Posterior vena cava (tissue), 2 donors: ENCODE measurements at places on chromosomes 13 and 19. TPM values are rescaled to one million over a fixed set of nuclear protein-coding genes. Genes with fewer than 3 reads are reported as not detected.

ZNF729 gene
- total RNA-seq, result not detected

- peak; percentile 92 for DNase-seq
Measured at GRCh38 chr13:110546926-110547325, 14.6 kb downstream of the RAB20 start.

DNA sequence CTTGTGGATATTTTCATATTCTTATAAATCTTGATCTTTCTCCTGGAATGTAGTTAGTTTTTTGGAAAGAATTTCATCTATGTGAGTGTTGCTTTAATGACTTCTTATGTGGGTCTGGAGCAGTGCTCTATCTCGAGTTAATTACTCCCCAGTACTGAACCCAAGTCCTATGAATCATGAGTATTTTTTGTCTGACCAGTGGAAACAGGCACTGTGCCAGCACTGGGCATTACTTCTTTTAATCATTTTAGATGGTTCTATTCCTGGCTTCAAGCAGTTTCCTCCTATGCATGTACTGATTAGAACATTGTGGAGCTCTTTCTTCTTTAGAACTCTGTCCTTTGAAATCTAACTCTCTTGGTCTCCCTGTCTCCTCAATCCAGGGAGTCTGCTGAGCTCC lies 466.3 kb downstream of the PCDH17 start:
- no peak for DNase-seq

DNA sequence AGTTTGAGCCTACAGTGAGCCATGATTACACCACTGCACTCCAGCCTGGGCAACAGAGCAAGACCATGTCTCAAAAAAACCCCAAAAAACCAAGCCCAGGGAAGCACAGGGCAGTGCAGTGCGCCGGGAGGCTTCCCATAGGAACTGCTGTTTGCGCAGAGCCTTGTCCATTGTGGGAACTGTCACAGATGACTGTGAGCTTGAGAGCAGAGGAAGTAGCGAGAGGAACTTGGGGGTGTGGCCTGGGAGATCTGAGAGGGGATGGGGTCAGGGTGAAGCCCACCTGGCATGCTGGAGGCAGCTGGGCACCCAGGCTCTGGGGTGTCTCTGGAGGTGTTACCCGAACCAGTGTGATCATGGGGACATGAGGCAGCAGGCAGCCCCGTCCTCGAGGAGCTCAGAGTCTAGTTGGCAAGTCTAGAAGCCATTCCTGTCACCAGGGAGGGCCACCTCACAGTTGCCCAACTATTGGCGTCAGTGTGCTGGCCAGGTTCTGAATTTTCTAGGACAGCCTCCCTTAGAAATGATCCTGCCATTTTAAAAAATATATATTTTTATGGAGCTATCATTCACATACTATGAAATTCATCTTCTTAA lies 10.4 kb downstream of the KDM4B start:
- no peak for DNase-seq

APC2 gene
- total RNA-seq, result 0.05 TPM

DNA sequence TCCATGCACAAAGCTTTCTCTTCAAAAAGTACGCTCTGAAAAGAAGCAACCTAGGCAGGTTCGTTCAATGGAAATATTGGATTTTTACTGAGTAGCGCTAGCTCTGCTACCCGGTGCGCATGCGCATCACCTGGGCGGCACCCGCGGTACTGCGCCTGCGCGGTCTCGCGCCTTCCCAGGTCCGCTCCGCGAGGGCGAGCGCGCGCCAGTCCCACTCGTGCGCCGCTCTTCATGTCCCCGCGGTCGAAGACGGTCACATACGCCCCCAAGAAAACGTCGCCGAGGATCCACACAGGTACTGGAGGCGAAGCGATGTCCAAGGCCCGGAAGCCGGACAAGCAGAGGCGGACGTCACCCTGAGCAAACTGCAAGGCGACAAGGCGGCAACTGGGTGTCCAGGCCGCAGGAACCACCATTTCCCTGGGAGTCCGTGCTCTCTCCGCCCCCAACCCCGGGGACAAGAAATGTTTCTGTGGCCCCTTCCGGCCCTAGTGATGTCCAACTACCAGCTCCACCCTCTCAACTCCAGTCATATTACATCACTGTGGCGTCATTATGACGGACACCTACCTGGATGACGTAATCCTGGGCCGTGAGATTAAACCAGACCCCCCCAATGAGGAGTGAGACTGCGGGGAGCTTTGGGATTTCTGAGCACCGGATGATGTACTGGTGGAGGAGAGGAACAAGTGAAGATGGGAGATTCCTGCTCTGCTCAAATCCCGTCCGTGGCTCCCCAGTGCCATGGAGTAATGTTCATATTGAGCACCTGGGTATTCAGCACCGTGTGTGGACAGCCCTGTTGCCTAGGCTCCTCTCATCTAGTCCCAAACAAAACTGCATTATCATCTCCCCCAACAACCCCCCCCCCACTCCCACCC lies 4.8 kb upstream of the KCNC3 start:
- DNase-seq, result peak; percentile 90

ZNF418 gene
- 5.6 TPM for total RNA-seq

AMER2 gene
- not detected for total RNA-seq

DNA sequence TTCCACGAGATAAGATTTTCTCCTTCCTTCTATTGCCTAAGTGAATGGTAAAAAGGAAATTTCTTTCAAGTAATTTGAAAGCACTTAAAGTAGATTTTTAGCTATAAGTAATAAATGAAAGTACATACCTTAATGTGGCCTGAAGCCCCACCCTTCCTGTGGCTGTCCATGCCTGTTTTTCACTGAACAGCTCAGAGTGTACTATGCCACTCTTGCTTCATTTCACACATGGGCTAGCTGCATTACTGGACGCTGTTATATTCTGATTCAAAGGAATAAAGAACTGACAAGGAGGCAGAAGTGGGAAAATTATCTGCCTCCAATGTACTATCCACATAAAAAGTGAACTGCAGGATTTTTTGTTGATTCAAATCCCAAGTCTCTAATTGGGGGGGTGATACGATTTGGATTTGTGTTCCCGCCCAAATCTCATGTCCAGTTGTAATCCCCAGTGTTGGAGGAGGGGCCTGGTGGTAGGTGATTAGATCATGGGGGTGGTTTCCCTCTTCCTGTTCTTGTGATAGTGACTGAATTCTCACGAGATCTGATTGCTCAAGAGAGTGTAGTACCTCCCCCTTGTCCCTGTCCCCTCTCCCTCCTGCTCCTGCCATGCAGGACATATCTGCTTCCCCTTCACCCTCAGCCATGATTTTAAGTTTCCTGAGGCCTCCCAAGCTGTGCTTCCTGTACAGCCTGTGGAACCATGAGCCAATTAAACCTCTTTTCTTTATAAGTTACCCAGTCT lies 154.7 kb upstream of the SGCG start:
- no peak for DNase-seq

VSTM1 gene
- 0.60 TPM for total RNA-seq
